CD4-positive, alpha-beta T cell treated with Interleukin-6 for 4 hours (primary cell): ENCODE measurements at places on chromosomes 2 and 18.
A peak's percentile ranks its signal among the peaks of the same experiment; 100 is the strongest.

- DNase-seq = no peak
These were observed 95.4 kb downstream of the BOD1L2 start for GRCh38 chr18:57242285-57242684.

DNA sequence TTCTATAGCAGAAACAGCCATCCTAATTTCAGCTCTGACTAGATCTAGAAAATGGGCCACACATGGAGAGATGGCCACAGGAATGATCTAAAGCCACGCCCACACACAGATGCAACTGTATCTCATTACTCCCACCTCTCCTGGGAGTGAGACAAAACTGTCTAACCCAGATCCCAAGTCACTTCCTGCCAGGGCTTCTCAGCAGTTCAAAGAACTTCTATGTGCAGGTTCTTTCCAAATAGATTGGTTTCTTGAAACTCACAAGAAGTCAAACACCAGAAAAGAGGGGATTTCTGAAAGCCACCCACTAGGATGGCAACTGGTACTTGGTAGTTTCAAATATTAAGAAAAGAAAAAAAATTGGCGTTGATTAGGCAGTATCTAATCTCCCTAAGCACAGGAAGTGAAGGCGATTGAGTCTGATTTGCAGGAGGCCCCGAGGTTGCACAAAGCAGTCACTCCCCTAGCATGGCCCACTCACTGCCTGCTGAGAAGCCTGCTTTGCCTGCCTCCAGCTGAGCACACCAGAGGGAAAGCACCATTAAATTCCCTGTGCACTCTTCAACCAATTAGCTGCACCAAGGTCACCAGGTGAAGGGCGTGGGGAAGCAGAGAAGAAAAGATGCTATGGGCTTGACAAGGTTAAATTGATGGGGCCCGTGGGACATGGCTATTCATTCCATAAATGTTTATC, 51.1 kb downstream of the PAPOLG start:
- DNase-seq = peak; percentile 36

DNA sequence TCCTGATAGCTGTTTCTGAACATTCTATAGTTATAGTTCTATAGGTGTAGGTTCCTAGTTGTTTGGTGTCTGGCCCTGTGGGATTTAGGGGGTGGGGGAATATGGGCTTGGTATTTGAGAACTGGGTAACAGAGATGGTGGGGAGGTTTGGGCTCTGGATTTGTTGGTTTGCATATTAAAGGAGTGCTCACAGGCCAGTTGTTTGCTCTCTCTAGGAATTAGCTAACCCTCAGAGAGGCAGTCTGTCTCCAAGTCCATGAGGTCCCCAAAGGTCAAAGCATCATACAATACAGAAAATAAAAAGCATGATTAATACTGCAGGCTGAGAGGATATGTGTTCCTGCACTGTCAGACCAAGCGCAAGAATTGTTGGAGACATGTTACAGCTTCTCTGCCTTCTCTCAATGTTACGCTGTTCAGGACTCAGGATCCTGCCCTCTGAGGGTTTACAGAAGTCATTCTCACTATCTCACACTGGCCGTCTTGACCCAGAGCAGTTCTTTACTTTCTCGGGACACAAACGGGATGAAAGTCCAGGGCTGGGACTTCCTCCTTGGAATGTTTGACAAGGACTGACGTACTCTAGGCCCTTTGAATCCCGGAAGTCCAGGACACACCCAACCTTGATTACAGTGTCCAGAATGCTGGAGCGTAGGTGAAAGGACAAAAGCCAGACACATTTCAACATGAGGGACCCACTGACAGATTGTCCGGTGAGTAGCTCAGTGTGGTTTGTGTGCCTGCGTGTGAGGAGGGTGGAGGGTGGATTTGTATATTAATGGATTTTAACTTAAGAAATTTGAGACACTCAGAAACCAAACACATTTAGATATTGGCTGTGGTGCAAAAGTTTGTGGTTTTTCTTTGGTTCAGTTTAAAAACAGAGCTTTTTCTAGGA, at the start of gene NOSTRIN:
TSS of gene NOSTRIN (plus strand) at position 677 of the 898 bp plus-strand sequence. CDS start at position 687, 10 bp downstream.
- DNase-seq = no peak

DNA sequence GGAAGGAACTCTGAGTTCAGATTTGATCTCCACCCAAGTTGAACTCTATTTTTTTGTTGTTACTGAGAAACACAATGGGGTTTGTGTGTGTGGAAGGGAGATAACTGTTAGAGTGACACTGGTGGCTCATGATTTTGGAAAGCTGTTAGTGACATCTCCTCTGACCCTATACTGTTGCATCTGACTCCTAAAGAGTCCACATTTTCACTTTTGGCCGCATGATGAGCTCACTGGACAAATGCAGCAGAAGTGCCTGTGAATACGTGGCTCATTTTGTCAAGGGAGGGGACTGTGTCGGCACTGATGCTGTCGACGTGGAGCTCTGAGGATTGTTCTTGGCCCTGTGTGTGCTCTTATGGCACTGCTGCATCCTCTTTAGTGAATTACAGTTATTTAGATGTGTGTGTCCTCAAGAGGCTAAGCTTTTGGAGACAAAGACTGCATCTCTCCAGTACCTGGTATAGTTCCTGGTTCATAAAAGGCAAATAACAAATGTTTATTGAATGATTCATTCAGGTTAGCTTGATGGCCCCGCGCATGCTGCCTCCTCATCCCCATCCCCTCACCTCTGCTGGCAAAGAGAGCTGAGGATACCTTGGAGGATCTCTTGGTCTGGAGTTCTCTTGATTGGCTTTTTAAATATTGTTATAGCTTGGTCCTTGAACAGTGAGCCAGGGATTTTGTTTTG, 135.4 kb downstream of the PHLPP1 start:
- DNase-seq = no peak

DNA sequence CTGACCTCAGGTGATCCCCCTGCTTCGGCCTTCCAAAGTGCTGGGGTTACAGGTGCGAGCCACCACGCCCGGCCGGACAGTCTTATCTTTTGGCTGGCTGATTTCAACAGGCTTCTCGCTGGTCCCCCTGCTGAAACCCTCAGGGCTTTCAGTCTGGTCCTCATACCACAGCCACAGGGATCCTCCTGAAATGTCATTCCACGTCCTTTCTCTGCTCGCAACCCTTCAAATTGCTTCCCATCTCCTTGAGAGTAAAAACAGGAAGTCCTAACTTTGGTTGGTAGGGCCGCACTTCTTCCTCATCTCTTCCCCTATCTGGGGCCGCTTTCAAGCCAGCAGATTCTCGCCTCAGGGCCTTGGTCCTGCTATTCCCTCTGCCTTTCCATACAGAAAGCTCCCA, 1.4 kb upstream of the CAB39 start:
- no peak for DNase-seq

DNA sequence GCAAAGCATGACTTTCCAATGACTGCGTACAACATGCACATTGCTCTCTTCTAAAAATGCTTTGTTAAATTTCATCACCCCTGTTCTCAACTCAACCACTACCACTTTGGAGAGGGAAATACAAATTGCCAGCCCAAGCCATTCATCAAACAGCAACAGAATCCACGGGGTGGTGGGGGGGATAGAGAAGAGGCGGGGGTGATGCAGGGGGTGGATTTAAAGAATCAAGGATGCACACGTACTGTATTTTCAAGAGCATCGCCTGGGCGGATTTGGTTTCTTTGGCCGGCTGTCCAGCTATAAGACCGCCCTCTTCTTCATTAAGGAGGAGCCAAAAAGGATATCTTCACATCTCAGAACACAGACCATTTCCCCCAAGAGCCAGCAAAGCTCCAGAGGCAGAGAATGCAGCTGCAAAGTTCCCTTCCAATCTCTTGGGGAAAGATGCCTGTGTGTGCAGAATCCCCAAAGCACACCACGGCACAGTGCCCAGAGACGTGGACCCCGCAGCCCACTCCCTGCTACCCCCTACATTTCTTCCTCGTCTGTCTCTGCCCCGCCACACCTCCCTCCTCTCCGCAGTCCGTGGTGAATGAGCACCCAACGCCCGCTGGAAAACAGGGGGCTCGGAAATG, 977 bp downstream of the SLC8A1 start:
- no peak for DNase-seq

GRCh38 chr2:100272841-100273329, 49.4 kb downstream of the LONRF2 start:
- DNase-seq = no peak

DNA sequence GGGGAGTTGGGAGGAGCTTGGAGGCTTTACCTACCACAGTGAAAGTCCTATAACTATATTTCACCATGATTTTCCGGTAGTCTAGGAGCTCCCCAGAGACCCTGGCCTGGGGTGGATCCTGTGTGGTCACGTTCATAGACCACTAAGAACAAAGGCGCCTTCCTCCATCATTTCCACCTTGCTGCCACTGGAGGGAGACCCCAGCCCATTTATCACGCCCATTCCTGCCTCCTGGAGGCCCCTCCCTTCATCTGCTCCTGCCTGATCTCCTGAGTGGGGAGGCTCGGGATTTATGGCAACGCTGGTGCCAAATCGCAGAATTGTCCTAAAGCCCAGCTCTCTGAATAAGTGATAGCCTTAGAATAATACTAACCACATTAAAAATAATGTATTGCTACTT, 507.6 kb upstream of the SPHKAP start:
- no peak for DNase-seq

DNA sequence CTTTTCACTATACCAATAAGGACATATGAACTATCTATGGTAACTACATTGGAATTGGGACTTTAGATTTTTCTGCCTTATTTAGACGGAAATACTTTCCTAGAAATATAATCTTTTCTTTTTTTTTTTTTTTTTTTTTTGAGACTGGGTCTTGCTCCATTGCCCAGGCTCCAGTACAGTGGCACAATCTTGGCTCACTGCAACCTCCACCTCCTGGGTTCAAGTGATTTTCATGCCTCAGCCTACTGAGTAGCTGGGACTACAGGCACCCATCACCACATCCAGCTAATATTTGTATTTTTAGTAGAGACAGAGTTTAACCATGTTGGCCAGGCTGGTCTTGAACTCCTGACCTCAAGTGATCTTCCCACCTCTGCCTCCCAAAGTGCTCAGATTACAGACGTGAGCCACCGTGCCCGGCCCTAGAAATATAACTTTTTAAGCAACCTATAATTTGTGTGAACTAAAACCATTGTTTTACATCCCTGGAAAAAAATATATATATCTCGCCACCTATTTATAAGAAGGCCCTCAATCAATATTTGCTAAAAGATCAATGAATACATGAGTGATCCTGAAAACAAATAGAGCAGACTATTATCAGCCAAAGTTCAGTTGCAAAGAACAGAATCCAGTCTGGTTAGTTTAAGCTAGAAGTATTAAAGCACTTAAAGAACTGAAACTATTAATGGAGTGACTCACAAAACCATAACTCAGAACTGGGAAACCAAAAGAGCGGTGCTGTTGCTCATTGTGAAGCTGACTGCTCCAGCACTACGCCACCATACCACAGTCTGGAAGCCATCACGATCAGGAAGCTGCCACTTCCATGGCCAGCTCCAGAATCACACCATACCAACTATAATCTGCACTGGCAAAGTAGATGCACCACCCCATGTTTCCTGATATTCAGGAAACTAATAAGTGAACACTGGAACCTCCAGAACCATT, 8.4 kb upstream of the HNRNPLL start:
- no peak for DNase-seq

DNA sequence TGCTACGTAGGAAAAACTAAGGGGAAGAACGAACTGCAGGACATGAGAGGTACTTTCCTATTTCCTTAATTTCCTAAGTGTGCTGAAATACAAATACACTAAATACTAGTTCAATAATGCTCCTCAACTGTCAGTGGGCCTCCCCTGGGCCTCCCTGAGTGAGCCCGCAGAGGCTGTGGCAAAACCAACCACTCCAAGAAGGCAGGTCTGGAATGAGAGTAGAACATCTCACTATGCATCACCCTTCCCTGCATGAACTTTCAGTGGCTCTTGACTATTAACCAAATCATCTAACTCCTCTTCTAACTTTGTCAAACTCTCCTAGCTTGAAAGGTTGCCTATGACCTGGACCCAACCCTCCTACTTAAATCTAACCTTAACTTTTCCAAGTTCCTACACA, 84.6 kb downstream of the THADA start:
- DNase-seq = no peak

DNA sequence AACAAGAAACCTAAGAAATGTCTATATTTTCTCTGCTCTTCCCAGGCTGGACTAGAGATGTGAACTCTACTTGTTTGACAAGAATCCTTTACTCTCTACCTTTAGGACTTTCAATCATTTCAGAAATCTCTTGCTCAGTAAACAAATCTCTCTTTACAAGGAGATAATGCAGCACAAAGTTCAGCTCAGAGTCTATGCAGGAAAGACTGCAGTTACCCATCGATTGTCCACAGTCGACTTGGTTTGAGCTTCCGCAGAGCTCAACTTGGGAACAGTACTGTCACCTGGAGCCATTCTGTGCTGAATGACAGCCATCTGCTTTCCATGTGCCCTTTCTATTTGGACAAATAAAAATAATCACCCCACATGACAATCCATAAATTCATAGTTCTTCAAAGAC, 259.7 kb upstream of the STON1 start:
- no peak for DNase-seq

- DNase-seq = no peak
These were observed 2.9 kb downstream of the RND3 start for GRCh38 chr2:150484461-150485021.

DNA sequence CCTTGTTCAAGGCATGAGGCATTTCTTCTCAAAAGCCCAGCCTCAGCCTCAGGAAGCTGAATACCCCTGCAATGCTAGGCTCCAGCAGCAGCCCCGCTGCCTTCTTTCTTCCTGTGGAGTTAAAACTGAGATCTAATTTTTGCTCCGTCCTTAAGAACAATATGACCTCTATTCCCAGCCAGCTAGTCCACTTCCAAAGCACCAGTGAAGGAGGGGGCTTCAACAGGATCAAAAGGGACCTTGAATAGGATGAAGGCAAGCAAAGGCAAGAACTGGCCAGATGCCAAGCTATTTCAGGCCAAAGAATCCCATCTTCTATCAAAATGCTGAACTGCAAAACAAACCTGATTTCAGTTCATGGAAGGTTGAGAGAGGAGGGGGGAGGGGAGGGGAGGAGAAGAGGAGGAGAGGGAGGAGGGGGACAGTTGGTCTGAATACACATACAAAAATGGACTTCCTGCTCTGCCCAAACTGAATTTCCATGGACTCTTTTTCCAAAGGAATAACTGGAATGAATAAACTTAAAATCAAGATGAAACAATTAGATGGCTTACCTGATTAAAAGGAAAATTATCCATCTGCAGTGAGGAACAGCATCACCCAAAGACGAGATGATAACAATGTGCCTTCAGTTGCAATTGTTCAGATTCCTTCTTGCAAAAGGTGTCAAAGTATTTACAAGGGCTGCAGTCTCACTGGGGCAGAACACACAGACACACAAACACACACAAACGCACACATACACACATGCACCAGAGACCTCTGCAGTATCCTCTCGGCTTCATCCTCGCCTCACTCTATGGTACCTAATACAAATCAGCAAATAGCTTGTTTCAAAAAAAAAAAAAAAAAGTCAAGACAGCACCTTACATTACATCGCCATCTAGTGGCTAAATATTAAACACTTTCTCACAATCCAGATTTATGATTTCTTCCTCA, at the start of gene SCN1A:
TSS of gene SCN1A (minus strand) at position 804 of the 939 bp plus-strand sequence. CDS start 54,399 bp downstream, outside the sequence.
- DNase-seq = no peak

- DNase-seq = no peak
These were observed 174.6 kb downstream of the HAUS1 start for GRCh38 chr18:46278481-46279465.

DNA sequence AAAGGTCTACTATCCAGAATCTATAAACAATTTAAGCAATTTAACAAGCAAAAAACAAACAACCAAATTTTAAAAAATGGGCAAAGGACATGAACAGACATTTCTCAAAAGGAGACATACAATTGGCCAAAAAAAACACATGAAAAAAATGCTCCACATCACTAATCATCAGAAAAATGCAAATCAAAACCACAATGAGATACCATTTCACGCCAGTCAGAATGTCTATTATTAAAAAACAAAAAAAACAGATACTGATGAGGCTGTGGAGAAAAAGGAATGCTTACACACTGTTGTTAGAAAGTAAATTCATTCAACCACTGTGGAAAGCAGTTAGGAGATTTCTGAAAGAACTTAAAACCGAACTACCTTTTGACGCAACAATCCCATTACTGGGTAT, 66.4 kb upstream of the SESTD1 start:
- DNase-seq = no peak
